Stimulated activated CD4-positive, alpha-beta T cell treated with anti-CD3 and anti-CD28 coated beads, Interleukin-15, amount 100 ng/mL, for 1 hour (primary cell): ENCODE measurements at places on chromosomes 13 and 19.

DNA sequence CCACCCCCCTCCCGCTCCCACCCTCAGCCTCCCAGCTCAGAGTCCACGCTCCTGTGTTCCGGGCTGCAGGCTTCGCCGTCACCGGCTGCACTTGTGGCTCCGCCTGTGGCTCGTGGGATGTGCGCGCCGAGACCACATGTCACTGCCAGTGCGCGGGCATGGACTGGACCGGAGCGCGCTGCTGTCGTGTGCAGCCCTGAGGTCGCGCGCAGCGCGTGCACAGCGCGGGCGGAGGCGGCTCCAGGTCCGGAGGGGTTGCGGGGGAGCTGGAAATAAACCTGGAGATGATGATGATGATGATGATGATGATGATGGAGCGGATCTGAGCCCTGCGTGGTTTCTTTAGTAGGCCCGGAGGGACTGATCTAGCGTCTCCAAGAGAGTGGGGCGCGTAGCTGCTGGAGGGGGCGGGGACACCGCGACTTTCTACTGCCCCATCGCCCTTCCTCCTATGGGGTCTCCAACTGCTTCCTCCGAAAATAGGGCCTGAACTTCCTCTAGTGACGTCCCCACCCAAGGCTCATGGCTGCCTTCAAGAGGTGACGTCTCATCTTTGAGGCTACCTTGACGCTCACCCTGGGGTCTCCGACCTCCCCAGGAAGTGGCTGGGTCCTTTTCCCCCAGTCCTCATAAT is 1.4 kb downstream of the RETN start:
- DNase-seq = no peak

- no peak for DNase-seq
Observed at GRCh38 chr13:65633806-65634205, 1596.3 kb downstream of the PCDH9 start.

GRCh38 chr19:29690842-29691241 is 24.2 kb downstream of the C19orf12 start:
- no peak for DNase-seq

GRCh38 chr19:19042732-19043280 is 9.4 kb downstream of the ARMC6 start:
- no peak for DNase-seq

DNA sequence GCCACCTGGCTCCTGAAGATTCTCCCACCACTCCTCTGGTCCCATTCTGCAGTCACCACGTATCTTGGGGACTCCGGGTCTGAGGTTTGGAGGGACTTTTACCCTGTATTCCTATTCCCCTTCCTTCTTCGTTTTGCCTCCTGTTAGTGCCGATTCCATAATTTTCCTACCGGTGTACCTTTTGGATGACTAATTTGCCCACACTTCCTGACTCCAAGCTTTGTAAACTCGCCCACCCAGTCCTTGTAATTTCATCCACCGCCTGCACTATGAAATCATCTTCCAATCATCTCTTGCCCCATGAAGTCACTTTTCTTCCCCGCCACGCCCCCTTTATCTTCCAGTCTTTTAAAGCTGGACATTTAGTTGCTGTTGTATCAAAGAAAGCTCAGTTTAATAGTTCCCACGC is 572 bp downstream of the UCHL3 start:
- no peak for DNase-seq

DNA sequence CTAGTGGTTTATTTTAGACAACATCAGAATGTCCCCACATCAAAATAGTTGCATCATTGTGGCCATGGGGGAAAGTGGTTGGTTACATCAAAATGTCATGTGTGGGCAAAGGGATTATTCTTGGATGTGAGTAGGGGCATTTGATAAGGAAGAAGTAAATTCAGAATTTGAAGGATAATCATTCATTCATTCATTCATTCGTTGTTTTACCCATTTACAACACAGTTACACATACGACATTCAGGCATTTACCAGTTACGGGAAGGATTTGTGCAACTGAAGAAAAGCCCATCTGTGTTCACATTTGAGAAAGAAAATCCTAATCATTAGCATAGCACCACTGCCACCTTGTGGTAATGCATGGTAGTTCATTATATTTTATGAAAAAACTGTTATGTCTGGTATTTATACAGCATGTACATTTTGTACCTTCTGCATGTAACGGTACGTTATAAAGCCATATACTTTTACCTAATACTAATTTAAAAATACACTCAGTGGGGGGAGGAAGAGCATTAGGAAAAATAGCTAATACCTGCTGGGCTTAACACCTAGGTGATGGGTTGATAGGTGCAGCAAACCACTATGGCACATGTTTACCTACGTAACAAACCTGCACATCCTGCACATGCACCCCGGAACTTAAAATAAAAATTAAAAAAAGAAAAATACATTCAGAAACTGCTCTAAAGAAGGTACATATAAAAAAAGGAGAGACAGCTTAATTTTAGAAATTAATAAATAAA is 62.1 kb downstream of the DGKH start:
- DNase-seq = no peak

DNA sequence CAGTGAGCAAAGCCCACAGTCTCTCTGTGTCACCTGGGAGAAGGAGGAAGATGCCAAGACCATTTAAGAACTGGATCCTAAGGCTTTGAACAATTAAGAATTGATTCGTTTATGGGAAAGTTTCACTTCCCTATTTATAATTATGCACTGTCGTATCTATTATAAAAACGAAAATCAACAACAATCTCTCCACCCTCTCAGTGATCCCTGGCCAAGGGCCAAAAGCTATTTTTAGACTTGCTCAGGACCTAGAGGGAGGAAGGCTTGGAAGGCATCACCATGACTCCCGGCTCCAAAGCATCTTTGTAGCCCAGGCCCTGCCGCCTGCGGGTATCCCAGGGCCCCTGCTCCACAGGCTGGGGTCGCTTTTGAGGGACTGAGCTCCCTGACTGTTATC is 1.3 kb downstream of the RHPN2 start:
- no peak for DNase-seq

DNA sequence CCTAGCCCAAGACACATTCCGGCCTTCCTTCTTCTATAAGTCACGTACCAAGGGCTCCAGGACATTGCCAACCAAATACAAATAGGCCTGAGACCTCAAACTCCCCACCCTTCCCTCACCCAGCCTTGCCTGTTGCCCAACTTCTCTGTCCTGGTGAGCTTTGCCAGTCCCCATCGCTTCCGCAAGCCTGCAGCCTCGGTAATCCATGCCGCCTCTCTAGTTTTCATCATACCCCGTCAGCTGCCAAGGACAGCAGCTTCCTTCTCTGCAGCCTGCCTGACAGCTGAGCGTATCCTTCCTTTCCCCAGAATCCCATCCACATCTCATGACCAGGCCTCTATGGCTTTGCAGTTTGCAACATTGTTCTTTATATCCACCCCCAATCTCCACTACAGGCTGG is 36.6 kb upstream of the POMP start:
- no peak for DNase-seq

DNA sequence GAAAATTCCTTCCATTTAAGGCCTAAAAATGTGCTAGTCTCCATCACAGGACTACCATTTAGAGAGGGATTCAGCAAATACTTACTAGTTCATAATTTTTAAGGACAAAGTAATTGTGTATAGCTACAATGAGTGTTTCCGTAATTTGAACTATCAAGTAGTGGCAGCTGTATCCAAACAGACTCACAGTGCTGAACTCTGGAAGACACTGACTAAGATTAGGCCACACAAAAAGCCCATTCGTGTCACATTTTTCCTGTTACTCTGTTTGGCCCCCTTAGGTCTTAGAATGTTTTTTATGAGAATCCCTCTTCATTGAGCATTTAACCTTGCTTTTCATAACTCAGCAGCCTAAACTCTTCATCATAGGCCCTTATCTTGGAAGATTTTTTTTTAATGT is 731.2 kb upstream of the PCDH9 start:
- no peak for DNase-seq

GRCh38 chr19:7272856-7273578 is 21.2 kb downstream of the INSR start:
- no peak for DNase-seq

- peak; percentile 80 for DNase-seq
Observed at GRCh38 chr19:47573071-47574026, at the start of gene ZNF541. ZNF541 (minus strand) TSS chr19:47573148; CDS start chr19:47555856, 17,292 bp downstream.

GRCh38 chr19:29872224-29872731 is 60.5 kb downstream of the CCNE1 start:
- DNase-seq = no peak

DNA sequence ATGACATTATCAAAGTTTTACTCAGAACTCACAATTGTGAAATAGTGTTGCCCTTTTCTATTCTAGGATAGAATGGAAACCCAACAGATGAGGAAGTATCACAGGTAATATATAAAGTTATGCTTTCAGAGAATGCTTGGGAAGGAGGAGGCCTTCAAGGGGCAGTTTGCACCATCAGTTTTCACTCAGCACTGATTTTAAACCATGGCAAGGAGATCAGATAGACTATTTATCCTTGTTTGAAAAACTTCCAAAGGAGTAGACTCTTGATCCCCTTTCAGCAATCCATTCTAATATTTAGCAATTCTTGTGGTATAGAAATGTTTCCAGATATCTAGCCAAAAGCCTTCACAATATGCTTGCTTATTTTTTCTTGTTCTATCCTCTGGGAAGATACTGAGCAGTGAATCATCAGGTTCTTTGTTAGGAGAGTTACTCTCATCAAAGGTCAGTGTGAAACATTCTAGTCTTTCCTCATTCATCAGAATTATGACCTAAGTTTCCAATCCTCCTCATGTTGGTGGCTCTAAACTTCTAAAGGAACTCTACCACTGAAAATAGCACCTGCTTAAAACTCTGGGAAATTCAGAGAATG is 3.8 kb downstream of the GPC6 start:
- no peak for DNase-seq

DNA sequence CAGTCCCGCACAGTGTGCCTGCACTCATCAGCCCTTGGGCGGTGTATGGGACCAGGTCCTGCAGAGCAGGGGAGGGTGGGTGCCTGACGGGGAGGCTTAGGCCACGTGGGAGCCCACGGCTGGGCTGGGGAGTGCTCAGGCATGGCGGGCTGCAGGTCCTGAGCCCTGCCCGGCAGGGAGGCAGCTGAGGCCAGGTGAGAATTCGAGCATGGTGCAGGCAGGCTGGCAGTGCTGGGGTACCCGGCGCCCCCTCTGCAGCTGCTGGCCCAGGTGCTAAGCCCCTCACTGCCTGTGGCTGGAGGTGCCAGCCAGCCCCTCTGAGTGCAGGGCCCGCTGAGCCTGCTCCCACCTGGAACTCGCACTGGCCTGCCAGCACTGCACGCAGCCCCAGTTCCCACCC is 630.9 kb upstream of the PCDH20 start:
- DNase-seq = no peak

GRCh38 chr13:48975101-48975855 is 434 bp upstream of the FNDC3A start:
- no peak for DNase-seq

- peak; percentile 12 for DNase-seq
Observed at GRCh38 chr13:30870049-30870884, 35.8 kb upstream of the MEDAG start.

GRCh38 chr19:33292595-33293254 is 9.6 kb downstream of the CEBPA start:
- no peak for DNase-seq

DNA sequence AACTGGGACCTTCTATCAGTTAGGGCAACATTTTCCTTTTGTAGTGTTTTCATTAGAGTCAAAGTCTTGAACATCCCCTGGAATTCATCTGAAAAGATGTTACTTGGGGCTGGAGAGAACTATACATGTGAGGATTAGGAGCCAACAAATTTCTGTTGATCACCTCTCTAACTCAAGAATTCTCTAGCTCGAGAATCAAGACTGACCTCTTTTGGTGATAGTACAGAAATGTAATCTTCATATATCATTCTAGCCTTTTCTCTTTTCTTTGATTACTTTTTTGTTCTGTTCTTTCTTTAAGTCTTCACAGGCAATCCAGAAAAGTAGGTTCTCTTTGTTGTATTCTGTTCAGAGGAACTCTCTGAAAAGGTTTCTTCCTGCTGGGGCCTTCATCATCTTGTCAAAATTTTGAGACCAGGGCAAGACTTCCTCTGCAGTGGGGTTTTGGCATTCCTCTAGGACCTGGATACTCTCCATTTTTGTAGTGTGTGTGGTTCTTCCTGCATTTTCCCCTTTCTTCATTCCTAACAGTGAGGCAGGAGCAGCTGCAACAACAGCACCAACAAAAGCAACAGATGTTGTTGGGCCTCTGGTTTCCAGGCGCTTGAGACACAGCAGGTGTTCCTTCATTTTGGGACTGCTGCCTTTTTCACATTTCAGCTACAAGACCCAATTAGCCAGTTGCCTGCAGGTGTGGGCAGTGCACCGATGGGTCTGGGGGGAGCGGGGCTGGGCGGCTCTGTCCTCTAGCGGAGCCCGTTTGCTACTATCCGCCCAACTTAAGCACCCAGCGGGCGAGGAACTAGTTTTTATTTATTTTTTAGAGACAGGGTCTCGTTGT is 26.2 kb downstream of the ELF1 start:
- no peak for DNase-seq

GRCh38 chr13:37492741-37493514 is 105.6 kb downstream of the POSTN start:
- no peak for DNase-seq

DNA sequence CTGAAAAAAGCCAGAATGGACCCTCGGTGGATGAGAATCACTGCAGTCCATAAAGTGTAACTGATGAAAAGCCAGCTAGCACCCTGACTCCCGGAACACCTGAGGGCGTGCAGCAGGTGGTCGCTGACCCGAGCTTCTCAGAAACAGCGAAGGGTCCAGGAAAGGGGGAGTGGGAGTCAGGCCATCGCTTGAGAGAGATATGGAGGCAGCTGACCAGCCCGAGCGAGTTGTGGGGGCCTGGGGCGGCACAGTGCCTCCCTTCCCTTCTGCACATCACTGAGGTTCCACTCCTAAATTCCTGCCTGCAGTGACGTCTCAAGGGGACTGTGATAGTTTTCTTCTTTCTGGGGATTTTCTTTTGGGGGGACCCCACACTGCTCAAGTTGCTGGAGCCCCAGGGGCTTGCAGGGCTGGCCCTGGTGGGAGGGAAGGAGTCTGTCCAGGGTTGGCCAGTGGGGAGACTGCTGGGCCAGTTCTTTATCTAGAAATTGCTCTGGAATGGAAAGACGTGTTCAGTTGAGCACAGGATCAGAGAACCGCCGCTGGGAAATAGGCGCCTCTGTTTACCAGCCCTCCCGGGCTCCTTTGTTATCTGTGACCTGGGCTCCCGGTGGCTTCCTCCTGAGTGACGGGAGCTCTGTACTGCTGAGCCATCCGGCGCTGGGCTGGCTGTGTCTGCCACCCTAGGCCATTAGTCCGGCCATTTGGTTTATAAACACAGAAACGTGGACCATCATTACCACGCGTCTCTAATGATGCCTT is 71.3 kb downstream of the RAB20 start:
- DNase-seq = no peak

GRCh38 chr19:52949422-52949821 is 13.3 kb downstream of the ZNF816 start:
- DNase-seq = no peak
